ENCODE measurements at places on chromosomes 6 and 20.

DNA sequence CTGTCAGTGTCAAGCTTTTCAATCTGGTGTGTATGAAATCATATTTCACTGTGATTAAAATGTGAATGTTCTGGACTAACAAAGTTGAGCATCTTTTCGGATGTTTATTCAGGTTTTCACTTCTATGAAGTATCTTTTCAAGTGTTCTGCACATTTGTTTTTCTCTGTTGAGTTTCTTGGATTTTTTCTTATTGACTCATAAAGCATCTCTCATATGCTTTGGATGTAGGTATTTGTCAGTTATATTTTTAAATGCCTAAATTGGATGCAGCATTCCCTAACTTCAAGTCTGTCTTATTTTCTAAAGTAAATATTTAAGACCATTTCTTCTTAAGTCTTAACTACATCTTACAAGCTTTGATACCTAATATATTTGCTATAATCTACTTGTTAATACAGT, 398.0 kb downstream of the PLCB1 start:
- DNase-seq: no peak

DNA sequence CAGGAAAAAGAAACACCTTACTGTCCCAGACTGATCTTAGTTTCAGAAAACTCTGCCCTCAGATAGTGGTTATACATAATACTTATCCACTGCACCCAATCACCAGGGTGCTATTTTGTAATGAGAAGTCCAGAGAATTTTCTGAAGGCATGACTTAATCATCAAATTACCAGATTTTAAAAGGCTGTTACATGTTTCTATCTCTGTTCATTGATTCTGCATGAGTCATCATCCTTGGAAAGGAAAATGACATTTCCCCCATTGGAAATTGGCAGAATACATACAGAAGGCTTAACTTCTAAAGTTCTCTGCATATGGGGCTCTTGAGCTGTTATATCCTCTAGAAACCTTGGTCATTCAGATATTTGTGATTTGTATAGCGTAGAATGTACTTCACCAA, 587.9 kb upstream of the FLRT3 start:
- DNase-seq: no peak

DNA sequence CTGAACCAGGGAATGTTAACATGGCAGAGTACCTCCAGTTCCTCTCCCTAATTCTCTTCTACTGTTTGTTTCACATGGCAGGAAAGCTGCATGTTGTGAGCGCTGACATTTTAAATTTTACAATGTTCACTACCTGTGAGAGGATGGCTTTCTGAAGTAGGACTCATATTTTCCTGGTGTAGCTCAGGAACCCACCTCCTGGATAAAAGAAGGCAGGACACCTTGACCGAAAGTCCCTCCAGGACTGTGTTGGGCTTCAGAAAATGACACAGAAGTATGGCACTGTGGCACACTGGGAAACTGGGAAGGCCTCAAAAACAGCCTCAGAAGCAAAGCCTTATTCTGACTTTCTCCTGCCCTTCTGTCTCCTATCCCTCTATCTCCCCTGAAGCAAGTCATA, 33.3 kb downstream of the PTPRK start:
- no peak for DNase-seq

DNA sequence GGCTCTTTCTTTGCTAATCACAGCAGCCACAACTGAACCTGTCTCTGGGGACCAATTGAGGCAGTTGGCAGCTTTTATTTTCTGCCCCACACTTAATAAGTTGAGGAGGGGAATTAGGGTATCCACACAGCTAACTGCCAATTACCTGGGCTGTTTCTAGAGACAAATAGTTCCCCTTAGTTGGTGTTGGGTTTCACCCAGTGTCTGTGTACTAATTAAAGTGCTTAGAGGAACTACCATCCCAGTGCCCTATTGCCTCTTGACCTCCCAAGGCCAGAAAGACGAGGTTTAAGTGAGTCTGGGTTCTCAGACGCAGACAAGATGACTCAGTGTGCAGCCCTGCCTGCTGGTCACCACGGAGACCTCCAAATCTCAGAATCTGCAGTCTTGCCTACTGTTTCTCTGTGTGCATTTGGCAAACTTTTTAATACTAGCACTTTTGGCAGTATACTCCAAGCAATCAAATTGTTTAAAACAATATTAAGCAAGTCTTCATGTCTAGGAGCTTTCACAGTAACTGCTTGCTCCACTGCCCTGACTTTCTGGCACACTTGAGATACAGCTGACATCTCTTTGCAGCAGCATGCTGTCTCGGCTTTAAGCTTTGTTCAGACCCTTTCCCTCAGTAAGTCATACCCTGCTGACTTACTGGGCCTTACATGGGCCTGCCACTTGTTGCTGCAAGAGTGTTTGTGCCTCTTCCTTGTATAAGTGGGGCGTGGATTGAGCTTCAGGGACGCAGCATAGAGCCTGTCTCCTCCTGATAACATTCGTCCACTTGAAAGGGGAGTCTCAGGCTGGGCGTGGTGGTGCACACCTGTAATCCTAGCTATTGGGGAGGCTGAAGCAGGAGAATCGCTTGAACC, 31.9 kb downstream of the STK35 start:
- DNase-seq: no peak

GRCh38 chr6:79246891-79247290, 12.4 kb upstream of the HMGN3 start:
- DNase-seq: no peak

GRCh38 chr6:7770601-7771000, 44.7 kb downstream of the BMP6 start:
- DNase-seq: no peak

DNA sequence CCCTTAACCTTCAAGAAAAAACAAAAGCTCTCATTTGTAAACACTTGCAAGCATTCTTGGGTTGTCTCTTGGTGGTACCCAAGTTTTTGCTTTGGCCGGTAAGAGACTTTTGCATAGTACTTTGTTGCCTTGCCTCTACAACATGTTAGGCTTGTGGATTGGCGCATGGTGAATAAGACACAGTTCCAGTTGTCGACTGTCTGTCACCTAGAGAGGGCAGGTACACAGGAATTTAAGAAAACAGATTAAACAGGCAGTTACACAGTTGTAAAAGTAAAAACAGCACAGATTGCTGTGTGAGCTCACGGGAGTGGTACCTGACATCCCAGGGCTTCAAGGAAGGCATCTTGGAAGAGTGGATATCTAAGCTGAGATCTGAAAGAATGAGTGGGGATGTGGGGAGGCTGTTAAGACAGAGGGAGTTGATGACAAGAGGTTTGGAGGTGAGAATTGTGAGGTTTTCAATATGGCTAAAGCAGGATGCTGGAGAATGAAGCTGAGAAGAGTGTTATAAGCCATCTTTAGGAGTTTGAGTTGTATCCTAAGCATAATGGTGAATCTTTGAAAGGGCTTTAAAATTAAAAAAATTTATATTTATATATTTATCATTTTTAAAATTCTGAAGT, 19.2 kb downstream of the UTRN start:
- no peak for DNase-seq

All from esophagus squamous epithelium (tissue), 5 donors.